ENCODE measurements at places on chromosomes 11 and 22. TPM values are rescaled to one million over a fixed set of nuclear protein-coding genes. Genes with fewer than 3 reads are reported as not detected.

DNA sequence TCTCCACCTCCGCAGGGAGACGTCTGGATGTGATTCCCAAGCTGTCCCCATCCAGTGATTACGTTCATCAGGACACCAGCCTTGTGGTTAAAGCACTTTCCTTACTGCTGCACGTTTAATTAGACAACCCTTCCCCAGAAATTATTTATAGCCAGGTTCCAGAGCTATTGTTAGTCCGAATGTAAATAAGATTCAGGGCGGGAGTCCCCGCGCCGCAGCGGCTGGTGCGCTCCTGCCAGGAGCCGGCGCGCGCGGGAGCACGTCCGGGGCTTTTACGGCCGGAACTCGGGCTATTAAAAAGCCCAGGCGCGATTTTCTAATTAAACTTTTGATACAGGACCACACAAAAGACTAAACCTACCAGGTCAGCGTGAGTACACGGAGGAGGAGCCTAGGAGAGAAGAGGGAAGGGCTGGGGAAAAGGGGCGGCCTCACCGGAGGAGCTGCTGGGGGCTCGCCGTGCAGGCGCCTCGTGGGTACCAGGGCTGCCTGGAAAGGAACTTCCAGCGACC lies 538.3 kb downstream of the OPCML start:
- DNase-seq = no peak

- DNase-seq = peak; percentile 69
These were observed 106.8 kb upstream of the CLMP start for GRCh38 chr11:123301696-123302400.

GRCh38 chr22:49238181-49239141 lies 589.2 kb downstream of the BRD1 start:
- no peak for DNase-seq

- DNase-seq = no peak
These were observed 48.6 kb downstream of the ARFGAP3 start for GRCh38 chr22:42808521-42808920.

DNA sequence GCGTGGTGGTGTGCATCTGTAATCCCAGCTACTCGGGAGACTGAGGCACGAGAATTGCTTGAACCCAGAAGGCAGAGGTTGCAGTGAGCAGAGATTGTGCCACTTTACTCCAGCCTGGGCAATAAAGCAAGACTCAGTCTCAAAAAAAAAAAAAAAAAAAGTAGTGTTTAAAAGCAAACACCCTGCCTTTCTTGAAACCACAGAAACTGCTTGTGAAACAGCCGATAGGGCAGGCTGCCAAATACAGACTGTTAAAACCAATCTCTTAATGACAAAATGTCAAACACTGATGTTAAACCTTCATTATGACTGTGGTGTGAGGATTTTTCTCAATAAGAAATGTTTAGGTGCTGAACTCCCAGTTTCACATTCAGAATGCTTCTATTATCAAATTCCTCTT lies 27.3 kb downstream of the MARK2 start:
- DNase-seq = peak; percentile 71

GRCh38 chr11:45815747-45816146 lies 10.8 kb downstream of the SLC35C1 start:
- DNase-seq = peak; percentile 18

GRCh38 chr11:123233280-123233974 lies 38.4 kb upstream of the CLMP start:
- no peak for DNase-seq

- DNase-seq = no peak
These were observed 5.0 kb downstream of the TPCN2 start for GRCh38 chr11:69053546-69054396.

- DNase-seq = peak; percentile 34
These were observed 4.2 kb downstream of the USP35 start for GRCh38 chr11:78192911-78193351.

BDNF gene
- total RNA-seq = 0.49 TPM

TRIM34 gene
- total RNA-seq = 10.2 TPM

TRIM29 gene
- total RNA-seq = 0.33 TPM

IL10RA gene
- 15.8 TPM for total RNA-seq

TSPAN18 gene
- total RNA-seq = 23.9 TPM

KRTAP5-8 gene
- total RNA-seq = not detected

EXPH5 gene
- 0.49 TPM for total RNA-seq

SLC22A9 gene
- total RNA-seq = not detected

MMP8 gene
- total RNA-seq = not detected

HTR3A gene
- total RNA-seq = 4.5 TPM
